ENCODE measurements at places on chromosomes 3 and 15.

GRCh38 chr15:82530606-82531379 is 9.5 kb downstream of the RPS17 start:
- DNase-seq, result no peak

DNA sequence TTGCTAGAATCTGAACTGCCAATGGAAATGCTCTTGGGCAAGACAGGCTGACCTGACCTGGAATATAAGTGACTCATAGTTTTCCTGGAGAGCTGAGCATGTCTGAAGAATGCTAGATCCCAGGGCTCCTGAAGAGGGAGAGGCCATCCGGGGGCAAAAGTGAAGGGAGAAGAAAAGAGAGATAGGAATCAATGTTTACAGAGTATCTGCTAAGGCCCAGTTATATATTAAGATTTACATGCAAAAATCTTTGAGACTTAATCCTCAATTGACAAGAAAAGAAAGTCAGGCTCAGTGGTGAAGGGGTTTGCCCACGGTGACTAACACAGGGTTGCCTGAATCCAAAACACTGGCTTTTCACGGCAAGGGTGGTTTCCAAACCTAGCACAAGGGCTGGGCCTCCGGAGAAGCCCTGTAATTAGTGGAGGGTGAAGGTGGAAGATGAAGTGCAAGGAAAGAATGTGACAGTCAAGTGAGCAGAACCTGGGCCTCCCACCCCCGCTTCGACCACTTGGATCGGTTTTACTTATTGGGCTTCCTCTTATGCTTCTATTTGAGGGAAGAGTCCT is 91.7 kb upstream of the FGF12 start:
- DNase-seq, result no peak

GRCh38 chr15:64633332-64633731 is 142.1 kb downstream of the RBPMS2 start:
- DNase-seq, result no peak

DNA sequence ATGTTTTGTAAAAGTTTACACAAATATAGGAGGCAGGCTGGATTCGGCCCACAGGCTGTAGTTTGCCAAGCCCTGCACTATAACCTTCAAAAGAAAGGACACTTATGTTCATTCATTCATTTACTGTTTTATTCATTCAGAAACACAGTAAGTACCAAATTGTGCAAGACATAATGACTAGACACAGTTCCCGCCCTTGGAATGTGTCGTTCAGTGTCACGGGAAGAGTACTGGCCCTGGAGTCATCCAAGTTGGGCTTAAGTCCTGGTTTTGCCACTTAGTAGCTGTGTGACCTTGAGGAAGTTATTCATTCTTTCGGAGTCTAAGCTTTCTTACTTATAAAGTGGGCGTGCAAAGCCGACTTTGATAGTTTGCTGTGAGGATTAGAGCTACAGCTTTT is 22.0 kb downstream of the COLQ start:
- DNase-seq, result no peak

GRCh38 chr15:57005244-57005643 is 86.8 kb downstream of the TCF12 start:
- DNase-seq, result no peak

- DNase-seq, result no peak
These were observed 2.0 kb upstream of the MECOM start for GRCh38 chr3:169665264-169666075.
